ENCODE measurements at places on chromosomes 4 and X. TPM values are rescaled to one million over a fixed set of nuclear protein-coding genes. Genes with fewer than 3 reads are reported as not detected.

Gene FGA
- 20.9 TPM for total RNA-seq

Gene VEGFC
- 14.4 TPM for total RNA-seq

Gene CPLX1
- total RNA-seq, result 3.3 TPM

Gene LIMCH1
- 90.3 TPM for total RNA-seq

Gene SLC38A5
- 3.8 TPM for total RNA-seq

Gene PSAPL1
- not detected for total RNA-seq

Gene PNPLA4
- total RNA-seq, result 18.9 TPM

Gene MFSD8
- total RNA-seq, result 23.7 TPM

Gene PAGE1
- not detected for total RNA-seq

Gene MEPE
- total RNA-seq, result not detected

Measured in mucosa of gallbladder (tissue), 1 donor.